ENCODE measurements at places on chromosomes 7 and 10.

DNA sequence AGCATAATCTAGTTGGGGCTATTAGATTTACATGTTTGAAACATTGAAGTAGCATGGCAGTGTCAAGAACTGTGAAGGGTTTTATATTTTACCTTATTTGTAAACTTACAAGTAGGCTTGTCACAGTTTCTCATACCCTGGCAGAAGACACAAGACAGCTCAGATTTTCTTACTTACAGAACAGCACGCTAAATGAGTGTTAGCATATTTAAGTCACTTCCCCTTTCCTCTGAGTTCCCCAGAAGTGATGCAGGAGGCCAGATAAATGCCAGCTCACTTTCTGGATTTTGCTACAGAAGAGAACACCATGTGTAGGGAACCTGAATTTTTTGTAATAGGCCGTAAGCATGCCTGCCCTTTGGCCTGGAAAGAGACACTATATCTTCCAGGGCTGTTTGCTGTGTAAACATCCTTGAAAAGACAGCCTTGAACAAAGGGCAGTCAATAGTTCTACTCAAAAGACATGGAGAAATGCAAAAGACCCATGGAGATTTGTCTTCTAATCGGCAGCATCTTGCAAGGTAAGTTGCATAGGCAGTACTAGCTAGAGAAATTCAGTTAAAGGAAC, 279.1 kb downstream of the PHF14 start:
- no peak for DNase-seq

DNA sequence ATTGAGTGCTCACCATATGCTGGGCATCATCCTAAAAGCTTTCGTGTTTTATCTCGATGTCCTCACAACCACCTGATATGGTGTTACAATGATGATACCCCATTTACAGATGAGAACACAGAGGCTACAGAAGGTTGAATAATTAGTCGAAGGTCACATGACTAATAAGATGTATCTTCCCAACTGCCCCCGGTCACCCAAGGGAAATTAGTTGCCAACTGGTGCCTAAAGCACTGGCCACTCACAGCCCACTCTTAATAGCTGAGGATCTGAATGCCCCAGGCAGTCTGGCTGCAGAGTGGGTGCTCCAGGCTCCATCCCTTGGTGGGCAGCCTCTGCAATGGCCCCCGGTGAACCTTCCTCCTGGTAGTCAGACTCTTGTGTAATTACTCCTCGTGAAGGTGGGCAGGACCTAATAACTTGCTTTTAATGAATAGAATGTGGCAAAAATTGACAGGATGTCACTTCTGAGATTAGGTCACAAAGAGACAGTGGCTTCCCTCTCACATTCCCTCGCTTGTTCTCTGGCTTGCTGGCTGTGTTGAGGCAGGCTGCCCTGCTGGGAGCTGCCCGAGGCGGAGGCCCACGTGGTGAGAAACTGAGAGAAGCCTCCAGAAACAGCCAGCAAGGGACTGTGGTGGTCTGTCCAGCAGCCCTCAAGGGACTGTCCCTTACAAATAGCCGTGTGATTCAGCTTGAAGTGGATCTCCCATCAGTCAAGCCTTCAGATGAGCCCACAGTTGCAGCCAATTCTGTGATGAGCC, 109.4 kb downstream of the ARHGAP22 start:
- DNase-seq, result no peak

DNA sequence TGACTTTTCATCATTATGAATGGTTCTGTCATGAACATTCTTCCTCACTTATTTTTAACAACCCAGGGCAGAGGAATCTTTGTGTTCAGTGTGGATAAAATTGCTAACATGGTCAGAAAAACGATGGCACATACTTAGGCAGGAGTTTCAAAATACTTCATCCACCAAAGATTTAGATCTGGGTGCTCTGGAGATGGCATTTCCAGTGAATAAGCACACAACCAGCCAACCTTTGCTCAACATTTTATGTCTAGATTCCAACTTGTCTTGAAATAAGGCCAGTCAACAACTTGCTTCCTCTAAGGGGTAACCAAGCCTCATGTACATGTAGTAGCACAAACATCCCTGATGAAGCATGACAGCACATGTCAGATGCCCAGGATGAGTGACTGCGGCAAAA, 33.4 kb upstream of the ADRB1 start:
- no peak for DNase-seq

GRCh38 chr10:79492256-79492655, 20.1 kb upstream of the EIF5AL1 start:
- no peak for DNase-seq

DNA sequence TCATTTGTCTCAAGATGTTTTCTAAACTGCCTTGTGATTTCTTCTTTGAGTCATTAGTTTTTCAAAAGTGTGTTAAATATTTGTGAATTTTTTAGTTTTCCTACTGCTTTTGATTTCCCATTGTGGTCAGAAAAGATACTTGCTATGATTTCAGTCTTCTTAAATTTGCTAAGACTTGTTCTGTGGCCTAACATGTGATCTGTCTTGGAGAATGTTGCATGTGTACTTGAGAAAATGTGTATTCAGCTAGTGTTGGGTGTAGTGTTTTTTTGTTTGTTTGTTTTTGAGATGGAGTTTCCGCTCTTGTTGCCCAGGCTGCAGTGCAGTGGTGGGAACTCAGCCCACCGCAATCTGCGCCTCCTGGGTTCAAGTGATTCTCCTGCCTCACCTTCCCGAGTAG, 28.6 kb downstream of the BMPR1A start:
- no peak for DNase-seq

- DNase-seq, result no peak
These were observed 358.2 kb upstream of the NPVF start for GRCh38 chr7:25586513-25586912.

- DNase-seq, result no peak
These were observed 116.5 kb downstream of the ZNF438 start for GRCh38 chr10:30915146-30915545.

GRCh38 chr7:133051066-133051465, 30.8 kb downstream of the CHCHD3 start:
- DNase-seq, result peak; percentile 27

GRCh38 chr7:130703851-130704250, 17.5 kb upstream of the TSGA13 start:
- no peak for DNase-seq

DNA sequence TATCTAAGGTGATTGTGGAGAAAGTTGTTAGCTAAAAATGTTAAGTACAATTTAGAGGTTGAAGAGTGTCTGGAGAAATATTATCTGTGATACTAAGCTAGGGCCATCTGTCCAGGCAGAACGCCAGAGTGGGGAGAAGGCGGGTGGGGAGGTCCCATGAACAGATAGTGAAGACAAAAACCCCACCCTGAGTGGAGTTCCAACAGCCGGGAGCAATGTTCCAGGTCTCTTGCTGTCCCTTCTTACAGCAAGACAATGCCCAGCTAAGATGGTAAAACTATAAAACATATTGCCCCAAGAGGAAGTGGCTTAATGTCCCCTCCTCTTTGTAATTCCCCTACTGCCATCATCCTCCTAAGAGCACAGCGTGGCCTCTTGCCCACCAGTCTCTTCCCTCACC, 10.4 kb upstream of the IL15RA start:
- DNase-seq, result no peak

- no peak for DNase-seq
These were observed 436.0 kb downstream of the HTR7 start for GRCh38 chr10:90421874-90422273.

DNA sequence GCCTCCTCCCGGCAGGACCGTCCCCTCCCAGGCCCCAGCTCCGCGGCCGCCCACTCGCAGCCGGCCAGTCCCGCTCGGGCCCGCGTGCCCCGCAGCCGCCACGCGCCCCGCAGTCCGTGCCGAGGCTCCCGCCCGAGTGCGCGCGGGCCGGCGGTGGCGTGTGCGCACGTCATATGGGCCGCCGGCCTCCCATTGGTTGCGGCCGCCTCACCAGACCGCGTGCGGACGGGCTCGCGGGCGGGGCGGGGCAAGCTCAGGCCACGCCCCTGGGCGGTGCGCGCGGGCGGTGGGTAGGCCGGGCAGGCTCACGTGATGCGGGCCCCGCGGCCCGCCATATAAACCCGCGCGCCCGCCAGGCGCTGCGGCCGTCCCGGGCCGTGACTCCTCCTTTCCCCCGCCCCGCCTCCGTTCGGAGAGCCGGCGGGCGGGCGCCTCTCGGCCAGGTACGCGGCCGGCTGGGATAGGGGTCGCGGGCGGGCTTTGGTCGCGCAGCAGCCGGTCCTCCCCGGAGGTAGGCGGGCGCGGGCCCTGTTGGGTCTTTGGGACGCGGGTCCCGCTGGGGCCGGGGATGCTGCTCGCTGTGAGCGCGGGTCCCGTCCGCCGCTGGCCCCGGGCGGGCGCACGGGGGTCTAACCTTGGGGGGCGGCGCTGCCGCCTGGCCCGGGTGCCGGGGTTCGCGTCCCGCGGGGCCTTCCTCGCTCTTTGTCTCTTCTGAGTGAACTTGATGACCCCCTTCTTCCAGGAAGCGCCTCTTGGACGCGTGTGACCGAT, at the start of gene INSIG1:
INSIG1 (plus strand) TSS at position 362 of the 771 bp plus-strand sequence; CDS start at position 770, 408 bp downstream.
- peak; percentile 94 for DNase-seq
